ENCODE measurements at places on chromosomes 7 and 10. TPM values are rescaled to one million over a fixed set of nuclear protein-coding genes. Genes with fewer than 3 reads are reported as not detected.

- no peak for DNase-seq
Measured at GRCh38 chr7:103996639-103997038, 7.2 kb upstream of the RELN start.

DNA sequence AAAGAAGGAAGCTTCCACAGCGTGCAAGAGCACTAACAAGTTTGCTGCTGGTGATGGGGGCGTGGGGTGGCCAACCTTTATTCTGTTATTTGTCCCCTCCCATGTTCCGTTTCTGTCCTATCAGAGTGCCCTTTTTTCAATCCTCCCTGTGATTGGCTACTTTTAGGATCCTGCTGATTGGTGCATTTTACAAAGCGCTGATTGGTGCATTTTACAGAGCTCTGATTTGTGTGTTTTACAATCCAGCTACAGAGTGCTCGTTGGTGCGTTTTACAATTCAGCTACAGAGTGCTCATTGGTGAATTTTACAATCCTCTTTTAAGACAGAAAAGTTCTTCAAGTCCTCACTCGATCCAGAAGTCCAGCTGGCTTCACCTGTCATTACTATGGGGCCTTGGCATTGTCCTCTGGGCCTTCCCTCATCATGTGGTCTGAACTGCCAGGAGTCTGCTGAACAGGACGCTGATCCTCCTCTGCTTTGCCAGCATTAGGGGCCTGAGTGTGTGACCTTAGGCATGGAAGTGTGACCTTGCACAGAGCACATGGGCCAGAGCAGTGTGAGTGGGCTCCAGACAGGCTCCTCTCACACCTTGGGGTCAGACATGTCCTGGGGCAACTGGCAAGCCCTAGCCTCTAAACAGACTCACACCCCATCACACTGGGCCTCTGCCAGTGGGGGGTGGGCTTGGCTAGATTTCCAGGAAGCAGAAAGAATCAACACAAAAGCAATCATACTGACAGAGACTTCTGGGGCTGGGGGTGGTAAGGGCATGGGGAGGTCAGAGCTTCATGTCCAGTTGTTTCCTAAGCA is 167.4 kb downstream of the PTPN20 start:
- no peak for DNase-seq

DNA sequence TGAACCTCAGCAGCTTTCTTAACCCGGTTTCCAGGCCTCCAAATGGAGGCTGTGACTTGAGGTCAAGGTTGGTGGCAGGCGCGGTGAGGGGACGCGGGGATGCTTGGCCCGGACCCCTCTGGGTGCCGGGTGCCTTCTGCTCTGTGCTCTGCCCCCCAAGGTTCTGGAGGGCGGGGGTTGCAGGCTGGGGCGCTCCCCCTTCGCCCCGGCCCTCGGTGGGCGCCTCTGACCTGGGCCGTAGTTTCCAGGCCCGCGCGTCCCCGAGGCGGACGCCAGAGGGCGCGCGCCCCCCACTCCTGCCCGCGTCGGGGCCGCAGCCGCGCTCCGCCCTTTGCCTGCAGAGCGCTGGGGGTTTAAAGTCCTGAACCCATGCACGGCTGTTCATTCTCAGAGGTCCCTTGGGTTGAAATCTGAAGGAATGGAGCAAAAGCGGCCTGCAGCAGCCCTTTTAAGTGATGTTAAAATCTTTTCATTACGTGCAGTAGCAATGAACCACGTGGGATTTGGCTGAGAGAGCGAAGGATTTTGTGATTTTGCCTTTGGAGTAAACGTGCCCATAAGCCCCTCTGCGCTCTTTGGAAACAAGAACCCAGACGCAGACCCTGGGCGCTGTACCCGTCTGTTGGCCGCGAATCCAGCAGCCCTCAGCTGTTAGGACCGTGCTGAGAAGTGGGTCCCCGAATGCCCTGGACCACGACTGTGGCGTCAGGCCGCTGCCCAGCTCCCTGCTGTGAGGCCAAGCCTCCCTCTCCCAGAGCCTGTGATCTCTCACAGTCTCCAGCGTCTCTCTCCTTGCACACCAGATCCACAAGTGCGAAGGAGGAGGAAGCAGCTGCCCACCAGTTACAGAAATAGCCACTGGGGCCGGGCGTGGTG is 135.0 kb downstream of the ACTR3B start:
- no peak for DNase-seq

TMEM176B gene
- total RNA-seq, result 2.3 TPM

DNA sequence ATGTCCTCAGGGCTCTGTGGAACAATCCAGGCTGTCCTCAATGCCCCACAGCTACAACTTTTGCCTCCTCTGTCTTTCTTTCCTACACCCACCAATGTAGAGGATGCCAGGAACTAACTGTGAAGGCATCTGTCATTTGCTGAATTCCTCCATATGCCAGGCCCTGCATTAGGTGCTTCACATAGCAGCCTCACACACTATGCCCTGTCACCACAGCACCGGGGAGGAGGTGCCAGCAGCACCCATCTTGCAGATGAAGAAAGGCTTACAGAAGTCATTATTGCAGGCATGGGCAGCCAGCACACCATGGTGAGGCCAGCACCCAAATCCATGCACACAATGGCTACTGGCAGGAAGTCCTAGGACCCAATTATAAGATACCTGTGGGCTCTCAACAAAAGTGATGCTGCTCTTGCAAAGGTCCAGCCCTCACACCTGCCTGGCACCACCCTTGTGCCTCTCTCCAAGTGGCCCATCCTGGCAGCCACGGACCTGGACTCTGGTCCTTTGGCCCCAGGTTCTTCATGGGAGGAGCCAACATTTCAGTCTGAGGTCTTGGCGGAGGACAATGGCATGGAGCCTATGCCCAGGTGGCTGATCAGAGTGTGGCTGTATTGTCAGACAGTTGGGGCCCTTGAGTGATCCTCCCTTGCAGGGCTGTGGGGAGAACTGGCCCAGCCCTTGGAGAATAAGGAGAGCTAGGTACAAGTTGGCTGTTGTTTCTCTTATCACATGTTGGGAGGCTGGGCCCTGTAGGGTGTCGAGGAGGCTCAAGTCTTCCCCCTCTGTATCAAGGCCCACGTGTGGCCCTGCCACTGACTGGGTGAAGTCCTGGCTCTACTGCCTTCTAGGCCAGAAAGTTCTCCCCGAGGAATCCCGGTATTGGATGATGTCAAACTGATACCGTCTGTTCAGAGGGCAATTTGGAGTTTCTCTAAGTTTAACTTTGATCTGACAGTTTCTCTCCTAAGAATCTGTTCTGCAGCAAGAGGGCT is 14.4 kb upstream of the MYL7 start:
- no peak for DNase-seq

GRCh38 chr10:80041162-80041561 is 37.3 kb upstream of the TMEM254 start:
- no peak for DNase-seq
